Endodermal cell (in vitro differentiated cells): ENCODE measurements at places on chromosomes 16 and 17. TPM values are rescaled to one million over a fixed set of nuclear protein-coding genes. Genes with fewer than 3 reads are reported as not detected.

The C16orf86 gene
- 3.2 and 3.6 TPM in 2 replicates for total RNA-seq

The SLC25A19 gene
- total RNA-seq = 10.6 and 11.3 TPM in 2 replicates

The MAP2K6 gene
- 39.0 and 42.2 TPM in 2 replicates for total RNA-seq

The HID1 gene
- 7.5 and 7.6 TPM in 2 replicates for total RNA-seq

The PLEKHH3 gene
- 19.6 to 24.3 TPM (median 23.8 TPM) in 3 replicates for total RNA-seq

The TNFRSF12A gene
- total RNA-seq = 43.5 and 45.9 TPM in 2 replicates

The TBKBP1 gene
- total RNA-seq = 14.5 to 18.9 TPM (median 16.0 TPM) in 3 replicates

The PTGES3L gene
- 4.6 to 9.4 TPM (median 6.2 TPM) in 3 replicates for total RNA-seq

The TLCD3B gene
- 2.9 and 3.5 TPM in 2 replicates for total RNA-seq

The AANAT gene
- total RNA-seq = not detected in 2 replicates

The PLEKHM1 gene
- 14.5 to 21.7 TPM (median 18.4 TPM) in 3 replicates for total RNA-seq

The GINS2 gene
- total RNA-seq = 16.8 to 42.3 TPM (median 39.5 TPM) in 3 replicates

DNA sequence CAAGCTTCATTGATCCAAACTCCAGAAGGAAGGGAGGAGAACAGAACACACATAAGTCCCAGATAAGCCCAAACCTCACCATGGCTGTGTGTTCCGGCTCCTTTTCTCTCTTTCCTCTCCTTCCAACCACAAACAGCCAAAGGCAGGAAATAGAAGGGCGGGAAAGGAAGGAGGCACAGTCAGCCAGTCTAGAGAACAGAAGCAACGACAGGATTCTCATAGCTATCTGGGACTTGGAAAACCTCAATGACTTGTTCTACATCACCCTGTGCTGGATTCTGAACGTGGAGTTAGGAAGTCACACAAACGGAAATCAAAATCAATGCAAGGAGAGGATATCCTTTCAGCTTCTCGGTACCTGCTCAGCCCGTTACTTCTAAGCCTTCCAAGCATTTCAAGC, 9.0 kb downstream of the CRK start:
- DNase-seq = no peak

DNA sequence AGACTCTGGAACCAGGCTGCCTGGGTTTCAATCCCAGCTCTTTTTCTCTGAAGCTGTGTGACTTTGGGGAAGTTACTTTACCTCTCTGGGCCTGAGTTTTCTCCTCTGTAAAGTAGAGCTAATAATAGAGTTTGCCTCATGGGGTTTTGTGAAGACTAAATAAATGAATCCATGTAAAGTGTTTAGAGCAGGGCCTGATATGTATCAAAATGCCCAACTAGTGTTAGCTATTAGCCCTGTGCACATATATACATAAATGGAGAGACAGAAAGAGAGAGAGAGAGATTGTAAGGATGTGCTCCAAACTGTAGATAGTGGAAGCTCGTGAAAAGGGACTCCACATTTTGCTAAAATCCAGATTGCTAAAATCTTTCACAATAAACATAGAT, 44.8 kb upstream of the HAPSTR1 start:
- DNase-seq = no peak

GRCh38 chr17:20211246-20211645, 202.1 kb downstream of the SPECC1 start:
- DNase-seq = no peak

GRCh38 chr16:55056585-55057401, 126.1 kb downstream of the IRX5 start:
- peak; percentile 90 for DNase-seq

GRCh38 chr17:17070931-17071330, 28.7 kb downstream of the MPRIP start:
- DNase-seq = no peak

DNA sequence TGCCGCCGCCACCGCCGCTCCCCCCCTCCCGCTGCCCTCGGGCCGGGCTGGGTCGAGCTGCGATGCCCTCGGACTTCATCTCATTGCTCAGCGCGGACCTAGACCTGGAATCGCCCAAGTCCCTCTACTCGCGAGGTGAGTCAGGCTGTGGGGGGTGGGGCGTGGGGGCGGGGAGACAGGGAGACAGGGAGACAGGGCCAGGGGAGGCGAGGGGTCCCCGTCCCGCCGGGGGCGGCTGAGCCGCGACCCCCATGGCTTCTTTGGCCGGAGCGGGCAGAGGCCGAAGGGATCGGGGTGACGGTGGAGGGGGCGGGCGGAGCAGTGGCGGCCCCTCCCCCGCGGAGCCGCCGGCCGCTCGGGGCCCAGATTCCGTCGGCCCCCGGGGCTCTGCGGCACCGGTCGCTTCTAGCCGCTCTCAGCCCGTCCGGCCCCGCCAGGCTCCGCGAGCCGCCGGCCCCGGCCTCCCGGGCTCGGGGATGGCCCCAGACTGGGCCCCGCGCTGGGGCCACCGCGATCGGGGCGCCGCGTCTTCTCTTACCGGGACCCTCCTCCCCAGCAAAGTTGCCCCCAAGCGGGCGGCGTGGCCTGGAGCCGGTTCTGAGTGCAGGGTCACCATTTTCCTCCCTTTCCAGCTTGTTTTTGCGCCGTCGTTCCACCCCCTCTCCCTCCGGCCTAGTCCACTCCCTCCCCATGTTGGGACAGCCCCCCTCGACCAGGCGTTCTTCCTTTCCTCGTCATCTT, 644 bp downstream of the NFAT5 start:
- DNase-seq = peak; percentile 87

DNA sequence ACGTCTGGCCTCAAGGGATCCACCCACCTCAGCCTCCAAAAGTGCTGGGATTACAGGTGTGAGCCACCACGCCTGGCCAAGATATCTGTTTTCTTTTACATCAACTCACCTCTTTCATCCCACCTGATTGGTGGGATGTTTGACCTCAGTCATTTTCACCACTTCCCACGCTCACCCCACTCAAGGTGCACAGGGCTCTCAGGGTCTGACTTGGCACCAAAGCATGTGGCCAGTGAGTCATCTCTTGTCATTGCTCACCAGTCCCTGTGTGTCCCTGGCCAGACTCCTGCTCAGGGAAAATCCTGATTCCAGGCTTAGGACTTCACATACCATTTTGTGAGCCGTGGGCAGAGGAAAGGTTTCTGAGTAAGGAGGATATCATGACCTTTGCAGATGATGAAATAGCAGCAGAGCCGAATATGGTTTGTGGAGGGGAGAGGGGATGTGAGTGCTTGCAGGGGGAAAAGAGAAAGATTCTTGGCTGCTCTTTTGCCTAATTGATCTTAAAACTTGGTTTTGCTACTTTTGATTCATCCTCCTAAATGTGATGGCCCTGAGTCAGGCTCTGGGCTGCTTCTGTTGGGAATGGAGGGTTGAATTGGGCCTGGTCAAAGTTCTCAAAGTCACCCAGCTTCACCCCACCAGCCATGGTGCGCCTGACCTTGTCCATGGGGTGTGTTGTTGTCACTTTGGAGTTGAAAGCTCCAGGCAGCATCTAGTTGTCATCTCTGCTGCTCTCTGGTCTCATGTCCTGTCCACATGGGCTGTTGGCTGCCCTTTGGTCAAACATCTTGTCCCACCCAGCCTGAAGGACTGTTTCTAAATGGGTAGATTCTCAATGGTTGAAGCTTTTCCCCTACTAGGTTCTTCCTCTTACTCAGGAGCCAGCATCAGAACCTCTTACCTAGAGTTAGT, 6.0 kb upstream of the KCNH6 start:
- DNase-seq = no peak

DNA sequence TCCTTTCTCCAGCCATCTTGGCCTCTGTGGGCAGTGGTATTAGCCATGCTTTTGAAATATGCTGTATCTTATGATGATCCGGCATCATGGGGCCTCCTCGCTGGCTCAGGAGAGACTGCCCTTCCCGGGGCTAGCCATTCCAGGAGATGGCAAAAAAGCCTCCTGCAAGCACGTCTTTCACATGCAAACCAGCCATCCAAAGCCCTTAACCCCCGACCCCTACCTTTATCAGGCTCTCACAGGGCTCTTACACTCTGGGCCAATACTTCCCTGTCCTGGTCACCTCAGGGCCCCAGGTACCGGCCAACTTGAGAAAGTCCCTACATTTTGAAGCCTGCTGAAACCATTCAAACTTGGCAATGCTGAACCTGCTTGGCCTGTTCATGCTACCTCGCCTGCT, 36.4 kb downstream of the MYH13 start:
- peak; percentile 70 for DNase-seq

DNA sequence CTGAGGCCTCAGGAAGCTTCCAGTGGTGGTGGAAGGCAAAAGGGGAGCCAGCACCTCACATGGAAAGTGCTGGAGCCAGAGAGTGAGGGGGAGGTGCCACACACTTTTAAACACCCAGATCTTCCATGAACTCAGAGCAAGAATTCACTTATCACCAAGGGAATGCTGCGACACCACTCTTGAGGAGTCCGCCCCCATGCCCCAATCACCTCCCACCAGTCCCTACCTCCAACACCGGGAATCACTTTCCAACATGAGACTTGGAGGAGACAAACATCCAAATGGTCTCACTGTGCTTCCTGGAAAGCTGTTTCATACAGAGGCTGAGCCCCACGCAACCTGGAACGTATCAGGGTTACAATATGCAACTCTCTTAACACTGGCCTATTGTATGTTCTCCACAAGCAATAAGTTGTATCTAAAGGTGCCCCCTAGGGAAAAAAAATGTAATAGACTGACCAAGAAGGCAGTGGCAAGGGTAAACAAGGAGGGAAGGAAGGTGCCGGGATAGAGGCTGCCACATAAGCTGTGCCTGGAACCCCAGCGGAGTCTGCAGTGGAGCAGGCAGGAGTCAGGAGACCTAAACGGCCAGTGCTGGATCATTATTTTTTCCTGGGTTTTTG, 106.7 kb upstream of the FOXF1 start:
- DNase-seq = no peak

- DNase-seq = peak; percentile 76
Observed at GRCh38 chr16:11232852-11233726, 22.9 kb downstream of the SOCS1 start.

DNA sequence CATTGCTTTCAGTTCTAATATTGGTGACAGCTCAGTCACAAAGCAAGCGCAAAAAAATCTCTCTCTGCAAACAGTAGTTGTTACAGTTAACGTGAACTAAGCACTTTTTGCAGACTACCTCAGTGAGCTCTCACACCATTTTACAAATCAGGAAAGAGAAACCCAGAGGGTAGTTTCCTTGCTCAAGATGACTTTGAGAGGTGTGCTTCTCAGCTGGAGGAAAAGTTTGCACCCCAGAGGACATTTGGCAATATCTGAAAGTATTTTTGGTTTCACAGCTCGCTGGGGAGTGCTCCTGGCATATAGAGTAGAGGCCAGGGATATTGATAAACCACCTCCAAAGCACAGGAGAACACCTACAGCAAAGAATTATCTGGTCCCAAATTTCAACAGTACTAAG, 741.1 kb upstream of the EEF2KMT start:
- DNase-seq = no peak

DNA sequence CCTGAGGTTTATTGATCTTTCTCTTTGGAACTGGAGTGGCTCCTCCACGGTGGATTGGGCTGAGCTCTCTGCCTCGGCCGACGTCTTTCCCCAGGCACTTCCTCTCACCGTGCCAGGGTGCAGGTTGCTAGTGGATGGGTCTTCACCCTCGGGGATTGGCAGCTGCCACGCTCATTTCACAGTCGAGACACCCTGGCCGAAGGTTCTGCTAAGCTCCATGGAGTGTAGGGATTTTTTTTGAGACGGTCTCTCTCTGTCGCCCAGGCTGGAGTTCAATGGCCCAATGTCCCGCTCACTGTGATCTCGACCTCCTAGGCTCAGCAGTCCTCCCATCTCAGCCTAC, 280.8 kb downstream of the SEC14L1 start:
- no peak for DNase-seq

- no peak for DNase-seq
Observed at GRCh38 chr17:410543-411401, 58.2 kb upstream of the RPH3AL start.

DNA sequence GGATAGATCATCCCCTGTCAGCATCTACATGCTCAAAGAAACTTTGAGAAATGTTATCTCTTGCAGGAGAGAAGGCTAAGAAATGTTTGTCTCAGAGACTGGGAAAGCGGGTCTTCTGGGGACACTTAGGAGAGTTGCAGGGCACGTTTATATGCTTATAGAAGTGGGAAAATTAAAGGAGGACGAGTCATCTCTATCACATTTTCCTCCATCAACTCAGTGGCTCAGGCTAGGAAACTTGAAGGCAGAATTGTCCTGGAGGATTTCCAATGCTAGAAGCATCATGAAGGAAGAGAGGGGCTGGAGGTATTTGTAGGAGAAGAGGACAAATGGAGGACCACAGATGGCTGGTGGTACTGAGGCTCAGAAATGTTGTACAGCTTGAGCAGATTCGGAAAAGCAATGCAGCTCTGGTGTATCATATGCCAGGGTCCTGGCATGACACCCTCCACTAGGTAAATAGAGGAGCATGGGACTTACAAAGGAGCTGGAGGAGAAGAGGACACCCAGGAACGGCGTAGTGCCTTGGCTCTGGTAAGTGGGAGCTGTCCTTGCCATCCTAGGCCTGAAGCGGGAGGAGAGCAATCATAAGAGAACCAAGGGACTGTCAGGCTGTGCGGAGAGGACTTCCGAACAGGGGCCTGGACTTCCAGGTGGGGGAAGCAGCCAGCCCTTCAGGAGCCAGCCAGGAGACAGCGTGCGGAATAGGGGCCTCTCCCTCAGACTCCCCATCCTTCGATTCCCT, 4.5 kb upstream of the HS3ST3B1 start:
- DNase-seq = no peak

- DNase-seq = no peak
Observed at GRCh38 chr17:66589892-66590291, 245.0 kb upstream of the CACNG5 start.

GRCh38 chr17:82237746-82238471, 9.1 kb downstream of the SLC16A3 start:
- DNase-seq = peak; percentile 50
